H7 (cell line): ENCODE measurements at places on chromosomes 13 and 19.

DNA sequence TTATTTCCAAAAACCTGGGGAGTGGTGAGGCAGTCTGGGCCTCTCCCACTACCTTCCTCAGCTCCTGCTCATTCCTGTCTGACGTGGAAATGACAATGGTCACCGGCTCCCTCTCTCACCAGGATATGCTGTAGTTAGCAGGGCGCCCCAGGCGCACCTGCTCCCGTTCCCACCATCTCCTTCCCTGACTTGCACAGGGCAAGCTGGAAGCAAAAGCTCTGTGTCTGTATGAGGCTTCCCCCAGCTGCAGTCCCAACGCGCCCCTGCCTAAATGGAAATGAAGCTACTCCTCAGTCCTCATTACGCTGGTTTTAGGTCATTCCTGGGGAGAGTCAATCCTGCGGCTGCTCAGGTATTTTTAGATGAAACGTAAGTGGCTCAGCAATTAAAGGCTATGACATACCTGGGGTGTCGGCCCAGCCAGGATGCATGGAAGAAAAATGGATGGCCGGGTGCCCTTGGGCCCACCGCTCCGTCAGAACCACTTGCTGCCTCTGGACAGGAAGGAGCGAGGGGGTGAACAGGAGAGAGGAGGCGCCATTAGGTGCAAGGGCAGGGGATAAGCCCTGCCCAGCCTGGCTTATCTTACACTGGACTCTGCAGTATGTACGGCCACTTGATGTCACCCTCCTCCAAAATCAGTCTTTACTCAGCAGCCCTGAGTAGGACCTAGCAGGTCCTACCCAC is 32.4 kb downstream of the DHRS12 start:
- no peak for DNase-seq

DNA sequence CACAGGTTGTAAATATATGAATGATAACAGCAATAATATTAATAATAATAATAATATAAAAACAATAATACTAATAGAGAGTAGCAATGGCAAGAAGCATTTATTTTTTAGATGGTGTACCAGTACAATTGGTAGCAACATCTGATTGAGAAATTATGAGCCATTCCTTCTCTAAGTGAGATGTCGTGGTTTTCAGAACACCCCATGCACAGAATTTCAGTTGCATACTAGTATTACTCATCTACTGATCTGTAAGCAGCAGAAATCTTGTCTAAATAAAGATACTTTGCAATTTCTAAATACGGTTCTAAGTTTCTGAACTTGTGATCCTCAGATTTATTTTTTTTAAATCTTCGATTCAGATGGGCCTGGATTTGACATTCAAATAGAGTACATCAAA is 788.0 kb upstream of the ATXN8OS start:
- no peak for DNase-seq

GRCh38 chr13:50572129-50572528 is 271.4 kb downstream of the DLEU7 start:
- no peak for DNase-seq

- no peak for DNase-seq
Observed at GRCh38 chr13:110225003-110225402, 82.0 kb downstream of the COL4A1 start.

DNA sequence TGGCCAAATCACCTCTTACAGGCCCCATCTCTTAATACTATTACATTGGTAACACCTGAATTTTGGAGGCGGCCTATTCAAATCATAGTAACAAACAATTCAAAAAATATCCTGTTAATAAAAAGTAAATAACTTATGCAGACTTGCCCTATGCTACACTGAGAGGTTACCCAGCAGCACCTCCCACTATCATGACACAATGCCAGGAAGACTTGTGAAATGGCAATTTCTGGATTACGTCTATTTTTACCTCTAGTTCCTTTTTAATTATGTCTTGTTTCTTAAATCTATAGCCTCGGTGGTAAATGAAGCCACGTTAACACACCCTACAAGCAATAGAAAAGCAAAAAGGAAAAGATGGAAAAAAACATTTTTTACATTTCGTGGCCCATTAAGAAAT is 6.2 kb upstream of the DZIP1 start:
- DNase-seq: no peak

DNA sequence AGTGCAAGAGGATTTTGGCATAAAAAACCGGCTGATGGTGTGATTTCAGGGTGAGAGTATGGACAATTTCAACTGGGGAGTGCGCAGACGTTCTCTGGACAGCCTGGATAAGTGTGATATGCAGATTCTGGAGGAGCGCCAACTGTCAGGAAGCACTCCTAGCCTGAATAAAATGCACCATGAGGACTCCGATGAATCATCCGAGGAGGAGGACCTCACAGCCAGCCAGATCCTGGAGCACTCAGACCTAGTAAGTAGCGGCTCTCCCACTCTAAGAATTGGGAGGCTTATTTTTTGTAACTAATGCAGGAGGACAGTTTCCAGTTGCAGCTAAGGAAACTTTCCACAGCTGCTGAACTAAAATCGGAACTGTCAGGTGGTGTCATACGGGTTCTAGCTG is 53.6 kb downstream of the ZAR1L start:
- no peak for DNase-seq
